ENCODE measurements at places on chromosomes 3 and 15.

DNA sequence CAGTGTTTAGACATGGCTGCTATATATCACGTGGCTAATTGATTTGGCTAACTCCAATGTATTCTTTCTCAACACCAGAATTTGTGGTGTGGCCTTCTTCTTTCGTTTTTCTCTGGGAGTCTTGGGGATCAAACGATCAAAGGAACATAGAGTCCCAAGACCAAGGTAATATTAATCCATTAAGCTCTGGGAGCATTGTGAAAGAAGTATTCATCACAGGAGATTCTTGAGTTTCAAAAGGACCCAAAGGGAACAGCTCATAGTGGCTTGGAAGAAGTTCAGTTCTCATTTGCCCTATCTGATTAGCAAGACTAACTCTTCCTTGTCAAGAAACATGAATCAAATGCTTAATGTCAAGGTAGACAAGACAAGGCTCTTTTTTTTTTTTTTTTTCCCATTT is 32.9 kb upstream of the TICRR start:
- no peak for DNase-seq

DNA sequence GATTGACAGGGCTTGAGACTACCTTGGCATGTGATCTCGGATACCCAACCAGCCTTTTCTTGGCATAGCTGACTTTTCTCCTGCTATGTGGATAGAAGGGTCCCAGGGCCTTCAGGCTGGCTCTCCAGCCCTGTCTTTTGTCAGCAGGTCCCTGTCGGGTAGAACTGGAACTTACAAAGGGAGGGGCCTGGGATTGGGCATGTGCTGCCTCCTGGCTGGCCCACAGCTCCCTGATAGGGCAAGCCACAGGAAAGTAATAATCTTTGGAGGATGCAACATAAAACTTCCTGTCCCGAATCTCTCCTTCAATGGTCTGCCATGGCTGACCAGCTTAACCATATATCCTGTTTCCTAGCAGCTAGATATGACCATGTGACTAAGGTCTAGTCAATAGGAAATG is 89.1 kb downstream of the ABHD5 start:
- no peak for DNase-seq

GRCh38 chr3:129003578-129004112 is 2.5 kb downstream of the EFCC1 start:
- no peak for DNase-seq

- no peak for DNase-seq
Observed at GRCh38 chr15:29687204-29687815, 135.0 kb downstream of the TJP1 start.

DNA sequence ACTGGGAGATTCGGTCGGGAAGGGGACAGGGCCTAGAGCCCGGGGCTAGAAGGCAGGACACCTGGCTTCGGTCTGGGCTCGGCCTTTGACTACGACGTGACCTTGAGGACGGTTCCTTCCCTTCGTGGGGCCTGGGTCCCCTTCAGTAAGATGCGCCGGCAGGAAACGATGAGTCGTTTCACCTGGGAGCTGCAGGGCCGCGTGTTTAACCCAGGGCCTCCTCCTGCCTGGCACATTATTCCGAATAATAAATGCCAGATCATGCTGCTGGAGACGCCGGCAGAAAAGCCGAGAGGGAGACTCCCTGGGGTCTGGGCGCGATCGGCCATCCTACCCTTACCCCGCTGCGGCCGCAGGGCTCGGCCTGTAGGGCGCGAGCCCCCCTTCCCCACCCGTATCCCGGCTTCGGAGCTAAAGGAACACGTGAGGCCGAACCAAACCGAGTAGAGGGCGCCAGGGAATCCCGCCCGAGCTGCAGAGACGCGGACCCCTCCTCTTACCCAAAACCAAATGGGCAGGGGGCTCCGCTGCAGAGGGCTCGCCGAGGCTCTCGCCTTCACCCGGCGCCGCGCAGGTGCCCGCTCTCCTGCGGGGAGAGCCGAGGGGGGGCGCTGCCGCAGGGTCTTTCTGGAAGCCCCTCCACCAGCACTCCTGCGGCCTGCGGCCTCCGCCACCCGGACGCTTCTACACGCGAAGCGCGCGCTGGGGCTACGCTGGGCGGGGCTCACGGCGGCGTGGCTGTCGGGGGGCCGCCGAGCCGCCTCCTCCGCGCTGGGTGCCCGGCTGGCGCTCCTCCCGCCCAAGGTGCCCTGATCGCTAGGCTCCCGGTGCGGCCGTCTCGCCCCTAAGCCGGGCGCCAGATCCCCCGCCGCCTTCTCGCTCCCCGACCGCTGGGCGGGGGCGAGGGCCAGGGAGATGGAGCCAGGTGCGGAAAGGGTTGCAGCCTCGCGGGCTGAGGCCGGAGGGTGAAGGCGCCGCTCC is at the start of gene BDH1:
Gene BDH1, minus strand, starts transcription at position 688 of the 981 bp plus-strand sequence. CDS start 9,525 bp downstream, outside the sequence.
- DNase-seq, result peak; percentile 56

GRCh38 chr15:51307325-51307724 is 31.1 kb downstream of the CYP19A1 start:
- no peak for DNase-seq

GRCh38 chr3:110940055-110940454 is 131.6 kb upstream of the NECTIN3 start:
- DNase-seq, result no peak

DNA sequence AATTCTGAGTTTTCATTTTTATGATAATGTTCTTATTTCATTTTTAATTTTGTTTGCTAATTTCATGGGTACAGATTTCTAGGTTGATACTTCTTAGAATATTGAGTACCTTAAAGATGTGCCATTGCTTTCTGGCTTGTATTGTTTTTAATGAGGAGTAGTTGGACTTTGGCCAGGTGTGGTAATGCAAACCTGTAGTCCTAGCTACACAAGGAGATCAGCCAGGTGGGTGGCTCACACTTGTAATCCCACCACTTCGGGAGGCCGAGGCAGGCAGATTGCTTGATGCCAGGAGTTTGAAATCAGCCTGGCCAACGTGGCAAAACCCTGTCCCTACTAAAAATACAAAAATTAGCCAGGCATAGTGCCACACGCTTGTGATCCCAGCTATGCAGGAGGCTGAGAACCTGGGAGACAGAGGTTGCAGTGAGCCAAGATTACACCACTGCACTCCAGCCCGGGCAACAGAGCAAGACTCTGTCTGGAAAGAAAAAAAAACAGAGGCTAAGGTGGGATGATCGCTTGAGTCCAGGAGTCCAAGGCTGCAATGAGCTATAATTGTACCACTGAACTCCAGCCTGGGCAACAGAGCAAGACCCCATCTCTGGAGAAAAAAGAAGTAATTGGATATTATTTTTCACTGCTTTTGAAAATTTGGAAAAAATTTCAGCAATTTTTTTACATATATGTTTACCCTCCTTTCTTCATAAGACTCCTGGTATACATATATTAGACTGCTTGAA is 198.0 kb downstream of the ALCAM start:
- DNase-seq, result no peak

DNA sequence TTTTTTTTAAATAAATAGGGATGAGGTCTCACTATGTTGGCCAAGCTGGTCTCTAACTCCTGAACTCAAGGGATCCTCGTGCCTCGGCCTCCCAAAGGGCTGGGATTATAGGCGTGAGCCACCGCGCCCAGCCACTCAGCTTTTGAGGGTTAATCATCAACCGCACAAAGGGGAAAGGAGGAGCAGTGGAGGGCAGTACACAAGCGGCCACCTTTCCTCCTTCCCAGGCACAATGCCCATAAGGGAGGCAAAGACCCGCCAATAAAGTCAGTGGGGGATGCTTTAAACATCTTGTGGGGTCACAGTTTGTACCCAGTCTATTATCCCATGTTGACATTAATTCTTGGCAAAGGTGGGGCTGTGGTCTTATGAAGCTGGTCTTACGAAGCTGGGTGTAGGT is 32.4 kb downstream of the EHD4 start:
- DNase-seq, result no peak

- no peak for DNase-seq
Observed at GRCh38 chr3:107103786-107104185, 273.5 kb upstream of the CCDC54 start.

- no peak for DNase-seq
Observed at GRCh38 chr3:9754678-9755077, 4.9 kb downstream of the OGG1 start.

DNA sequence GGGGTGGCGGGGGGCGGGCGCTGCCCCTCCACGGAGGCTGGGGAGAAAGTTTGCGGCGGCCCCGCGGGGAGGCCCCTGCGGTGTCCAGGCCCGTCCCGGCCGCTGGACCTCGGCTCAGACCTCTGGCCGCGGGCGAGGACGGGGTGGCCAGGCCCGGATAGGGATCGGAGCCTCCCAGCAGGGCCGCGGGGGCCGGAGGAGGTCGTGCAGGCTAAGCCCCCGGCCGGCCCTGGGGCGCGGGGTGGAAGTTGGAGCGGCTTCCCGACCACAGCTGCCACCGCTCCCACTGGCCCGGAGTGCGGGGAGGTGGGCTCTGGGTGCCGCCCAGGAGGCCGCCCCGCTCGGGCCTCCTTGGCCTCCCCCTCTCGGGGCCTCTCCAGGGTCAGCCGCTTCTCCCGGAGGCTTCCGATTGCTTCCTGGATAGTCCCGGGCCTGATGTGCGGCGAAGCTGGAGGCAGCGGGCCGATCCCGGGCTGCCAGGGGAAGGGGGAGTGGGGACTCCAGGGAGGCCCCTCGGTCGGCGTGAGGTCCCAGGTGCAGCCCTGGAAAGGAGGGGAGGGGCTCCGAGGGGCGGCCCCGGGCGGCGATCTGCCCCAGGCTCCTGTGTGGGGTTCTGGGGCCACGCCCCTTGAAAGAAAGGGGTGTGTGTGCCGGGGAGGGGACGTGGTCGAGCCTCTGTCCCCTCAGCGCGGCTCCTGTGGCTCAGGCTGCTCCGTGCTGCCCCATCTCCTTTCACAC is 907 bp downstream of the PLXNA1 start:
- no peak for DNase-seq

GRCh38 chr15:95857124-95857757 is 473.3 kb upstream of the NR2F2 start:
- no peak for DNase-seq

GRCh38 chr3:138351916-138352550 is 3.7 kb downstream of the MRAS start:
- DNase-seq, result no peak
